ENCODE measurements at places on chromosomes 11 and 22.

DNA sequence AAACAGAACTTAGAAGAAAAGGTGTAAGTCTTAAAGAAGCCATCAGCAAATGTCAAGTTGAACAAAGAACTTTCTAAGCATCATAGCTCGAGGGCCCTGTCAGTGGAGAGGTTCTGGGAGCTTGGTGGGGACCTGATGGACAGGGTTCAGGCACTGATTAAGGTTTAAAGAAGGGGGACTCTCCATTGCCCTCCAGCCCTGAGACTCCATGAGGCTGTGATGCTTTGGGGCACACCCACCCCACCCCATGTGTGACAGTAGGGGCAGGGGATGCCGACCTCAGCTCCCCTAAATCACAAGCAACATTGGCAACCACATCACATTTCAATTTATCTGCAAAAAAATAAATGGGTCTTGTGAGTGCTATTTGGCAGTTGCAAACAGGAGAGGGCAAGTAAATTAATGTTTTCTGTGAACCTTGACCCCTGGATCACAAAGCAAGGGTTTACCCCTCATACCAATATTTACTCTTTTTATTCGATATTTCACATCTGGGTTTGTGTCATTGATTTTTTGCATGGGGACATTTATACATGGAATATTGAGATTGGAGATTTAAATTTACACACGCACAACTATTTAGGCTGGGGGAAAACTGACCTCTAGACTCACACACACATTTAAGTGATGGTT is 37.1 kb upstream of the ANO1 start:
- DNase-seq: no peak

- no peak for DNase-seq
These were observed 76.3 kb downstream of the BUD13 start for GRCh38 chr11:116696381-116696941.

DNA sequence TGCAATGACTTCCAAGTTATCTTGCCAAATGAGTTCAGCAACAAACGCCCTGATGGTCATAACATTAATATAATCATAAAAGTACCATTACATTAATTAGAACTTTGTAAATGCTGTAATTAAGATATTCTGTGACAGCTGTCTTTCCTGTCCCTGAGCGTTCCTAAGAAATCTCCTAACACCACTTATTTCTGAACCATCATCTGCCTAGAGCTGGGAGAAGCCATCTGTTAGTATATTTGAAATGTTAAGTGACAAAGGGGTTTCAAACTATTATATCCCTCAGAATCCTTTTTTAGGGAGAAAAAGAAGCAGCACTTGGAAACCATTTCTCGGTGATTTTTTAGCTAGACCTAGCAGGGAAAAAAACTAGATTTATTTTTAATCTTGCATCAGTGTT is 657.5 kb downstream of the FAM181B start:
- DNase-seq: no peak

DNA sequence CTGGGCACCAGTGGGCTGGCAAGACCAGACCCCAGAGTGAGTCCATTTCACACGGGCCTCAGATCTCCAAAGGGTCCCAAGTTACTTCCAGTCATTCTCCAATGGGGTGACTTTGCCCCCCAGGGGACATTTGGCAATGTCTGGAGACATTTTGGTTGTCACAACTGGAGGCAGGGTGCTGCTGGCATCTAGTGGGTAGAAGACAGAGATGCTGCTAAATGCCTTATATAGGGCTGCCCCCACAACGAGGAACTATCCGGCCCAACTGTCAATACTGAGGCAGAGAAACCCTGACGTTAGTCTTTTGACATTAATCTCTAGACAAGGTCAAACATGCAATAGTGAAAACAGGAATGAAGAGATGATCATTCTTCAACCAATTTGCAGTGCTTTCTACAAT is 6.4 kb downstream of the RTN4RL2 start:
- no peak for DNase-seq

- DNase-seq: peak; percentile 21
These were observed 6.2 kb downstream of the SCGB1C1 start for GRCh38 chr11:199004-199581.

DNA sequence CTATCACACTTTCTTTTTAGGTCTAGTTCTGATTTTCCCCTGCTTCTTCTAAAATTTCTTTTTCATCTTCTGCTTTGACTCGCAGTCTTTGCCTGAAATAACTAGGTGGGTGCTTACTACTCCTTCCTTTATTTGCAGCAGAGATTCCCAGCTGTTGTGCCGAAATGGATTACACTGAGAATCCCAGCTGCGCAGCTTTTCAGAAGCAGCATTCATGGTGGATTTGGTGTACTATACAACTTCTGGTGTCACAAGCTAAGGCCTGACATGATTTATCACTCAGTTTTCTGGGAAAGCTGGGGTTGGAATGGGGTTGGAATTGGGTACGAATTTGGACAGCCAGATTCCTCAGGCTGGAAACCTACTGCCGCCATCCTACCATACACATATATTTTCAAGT is 6.0 kb upstream of the XKR3 start:
- DNase-seq: no peak

DNA sequence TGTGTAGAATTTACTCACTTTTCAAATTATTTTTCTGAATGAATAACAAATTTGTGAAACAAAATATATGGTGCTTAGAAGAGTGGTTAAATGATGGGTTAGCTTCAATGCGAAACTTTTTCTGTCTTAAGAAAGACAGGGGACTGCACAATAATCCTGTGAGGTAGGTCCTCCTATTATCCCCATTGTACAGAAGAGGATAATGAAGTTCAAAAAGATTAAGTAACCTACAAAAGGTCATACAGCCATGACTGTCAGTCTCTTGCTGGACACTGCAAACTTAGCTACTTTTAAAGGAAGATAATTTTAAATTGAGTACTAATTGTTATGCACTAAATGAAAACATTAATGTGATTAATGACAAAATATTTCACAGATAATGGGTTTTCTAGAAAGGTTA is 5.0 kb downstream of the OOSP3 start:
- DNase-seq: no peak

DNA sequence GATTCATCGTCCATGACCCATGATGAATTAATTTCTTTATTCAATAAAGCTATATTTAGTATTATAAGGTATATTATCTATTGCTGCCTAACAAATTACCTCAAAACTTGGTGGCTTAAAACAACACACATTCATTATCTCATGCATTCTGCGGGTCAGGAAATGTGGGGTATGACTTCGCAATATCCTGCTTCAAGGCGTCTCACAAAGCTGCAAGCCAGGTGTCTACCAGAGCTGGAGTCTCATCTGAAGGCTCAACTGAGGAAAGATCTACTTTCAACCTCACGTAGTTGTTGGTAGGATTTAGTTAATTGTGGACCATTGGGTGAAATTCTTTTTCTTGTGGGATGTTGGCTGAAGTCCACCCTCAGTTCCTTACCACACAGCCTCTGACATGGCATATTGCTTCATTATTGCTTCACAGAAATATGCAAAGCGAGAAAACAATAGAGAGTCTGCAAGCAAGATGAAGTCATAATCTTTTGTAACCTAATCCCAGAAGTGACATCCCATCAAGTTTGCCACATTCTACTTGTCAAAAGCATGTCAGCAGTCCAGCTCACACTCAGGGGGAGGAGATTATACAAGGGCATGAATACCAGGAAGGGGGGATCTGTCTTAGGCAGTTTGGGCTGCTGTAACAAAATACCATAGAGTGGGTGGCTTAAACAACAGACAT is 45.1 kb downstream of the KREMEN1 start:
- DNase-seq: no peak

- no peak for DNase-seq
These were observed 24.0 kb upstream of the COMT start for GRCh38 chr22:19917389-19918138.

GRCh38 chr11:66247295-66247694 is 21.1 kb upstream of the RAB1B start:
- DNase-seq: no peak

- DNase-seq: peak; percentile 63
These were observed 43.2 kb downstream of the NEU3 start for GRCh38 chr11:75031771-75032549.

DNA sequence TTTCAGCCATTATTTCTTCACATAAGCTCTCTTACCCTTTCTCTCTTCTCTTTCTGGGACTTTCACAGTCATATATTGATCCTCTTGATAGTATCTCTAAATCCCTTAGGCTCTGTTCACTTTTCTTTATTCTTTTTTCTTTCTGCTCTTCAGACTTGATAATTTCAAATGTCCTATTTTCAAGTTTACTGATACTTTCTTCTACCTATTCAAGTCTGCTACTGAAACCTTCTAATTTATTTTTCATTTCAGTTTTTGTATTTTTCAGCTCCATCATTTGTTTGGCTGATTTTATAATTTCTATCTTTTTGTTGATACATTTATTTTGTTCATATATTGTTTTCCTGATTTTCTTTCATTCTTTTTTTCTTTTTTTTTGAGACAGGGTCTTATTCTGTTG is 79.1 kb downstream of the SNX19 start:
- DNase-seq: no peak

GRCh38 chr22:46764140-46764680 is 1.8 kb downstream of the TBC1D22A start:
- no peak for DNase-seq

GRCh38 chr22:39223091-39223710 is 21.6 kb downstream of the PDGFB start:
- no peak for DNase-seq

- no peak for DNase-seq
These were observed 1.7 kb upstream of the LDHA start for GRCh38 chr11:18392434-18393321.

- DNase-seq: no peak
These were observed 62.5 kb upstream of the SORL1-AS1 start for GRCh38 chr11:121515335-121515671.
